ENCODE measurements at places on chromosomes 7 and 10. TPM values are rescaled to one million over a fixed set of nuclear protein-coding genes. Genes with fewer than 3 reads are reported as not detected.

The NEUROD6 gene
- total RNA-seq: not detected

The ASB10 gene
- total RNA-seq: not detected

The JAZF1 gene
- total RNA-seq: 4.0 TPM

The ITPRID1 gene
- total RNA-seq: not detected

The CYP26C1 gene
- total RNA-seq: not detected

The CNNM1 gene
- total RNA-seq: 1.2 TPM

The RSPH10B2 gene
- 0.63 TPM for total RNA-seq

The ITIH2 gene
- total RNA-seq: not detected

The CDK14 gene
- total RNA-seq: 0.27 TPM

The PALD1 gene
- 6.6 TPM for total RNA-seq

The PPP1R17 gene
- not detected for total RNA-seq

The TMEM273 gene
- total RNA-seq: 16.6 TPM

The PFKFB3 gene
- total RNA-seq: 117 TPM

The C10orf105 gene
- 0.27 TPM for total RNA-seq

The NCOA4 gene
- total RNA-seq: 86.6 TPM

The COL17A1 gene
- total RNA-seq: not detected

The CRCP gene
- total RNA-seq: 25.5 TPM

The IFT22 gene
- total RNA-seq: 3.8 TPM

The PARD3 gene
- 2.0 TPM for total RNA-seq

The TMEM184A gene
- not detected for total RNA-seq

The HOXA13 gene
- total RNA-seq: not detected

Data from activated CD8-positive, alpha-beta T cell treated with anti-CD3 and anti-CD28 coated beads for 36 hours (primary cell).